ENCODE measurements at places on chromosomes 16 and 17.

DNA sequence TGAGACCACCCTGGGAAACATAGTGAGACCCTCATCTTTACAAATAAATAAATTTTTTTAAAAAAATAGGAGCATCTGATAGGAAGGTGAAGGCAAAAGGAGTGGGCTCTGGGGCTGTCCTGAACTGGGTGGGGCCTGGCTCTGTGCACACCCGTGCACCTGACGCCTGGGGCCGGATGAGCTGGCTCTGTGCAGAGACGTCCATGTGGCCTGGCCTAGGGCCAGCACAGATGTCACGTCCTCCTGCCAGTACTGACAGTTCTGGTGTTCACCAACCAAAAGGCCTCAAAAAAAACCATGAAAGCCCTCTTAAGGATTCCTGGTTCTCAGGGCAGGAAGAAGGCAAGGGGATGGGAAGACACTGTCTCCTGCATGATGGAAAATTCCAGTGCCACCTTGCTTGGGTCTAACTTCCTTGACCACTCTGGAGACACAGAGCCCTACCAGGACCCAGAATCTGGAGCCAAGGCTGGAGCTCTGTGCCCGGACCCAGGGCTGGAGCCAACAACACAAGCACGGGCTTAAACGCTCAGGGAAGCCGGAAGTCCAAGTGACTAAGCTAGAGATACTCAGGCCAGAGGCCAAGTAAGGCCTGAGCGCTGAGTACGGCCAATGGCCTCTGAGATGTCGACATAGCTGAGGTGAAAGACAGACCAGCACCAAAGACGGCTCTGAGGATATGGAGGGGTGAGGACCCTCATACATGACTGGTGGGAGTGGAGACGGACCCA, 32.9 kb downstream of the COPRS start:
- no peak for DNase-seq

GRCh38 chr17:76678330-76678729, 32.4 kb downstream of the MXRA7 start:
- DNase-seq: no peak

DNA sequence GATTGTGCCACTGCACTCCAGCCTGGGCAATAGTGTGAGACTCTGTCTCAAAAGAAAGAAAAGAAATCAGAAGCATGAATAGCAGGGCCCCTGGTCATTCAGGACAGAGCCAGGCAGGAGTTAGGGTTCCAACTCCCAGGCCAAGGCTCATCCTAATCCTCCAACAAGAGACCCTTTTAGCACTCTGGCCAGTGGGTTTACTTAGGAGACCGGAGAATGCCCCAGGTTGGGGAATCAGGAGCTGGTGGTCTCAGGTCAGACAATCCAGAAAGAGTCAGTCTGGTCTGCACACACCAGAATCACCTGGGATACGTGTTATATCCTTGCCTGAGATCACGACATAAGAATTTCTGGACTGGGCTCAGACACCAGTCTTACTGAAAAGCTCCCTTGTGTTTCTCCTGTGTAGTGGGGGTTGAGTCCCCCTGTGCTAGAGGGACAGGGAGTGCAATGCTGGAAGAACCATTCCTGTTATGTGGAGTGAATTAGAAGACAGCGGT, 48.7 kb downstream of the CCDC42 start:
- DNase-seq: no peak

DNA sequence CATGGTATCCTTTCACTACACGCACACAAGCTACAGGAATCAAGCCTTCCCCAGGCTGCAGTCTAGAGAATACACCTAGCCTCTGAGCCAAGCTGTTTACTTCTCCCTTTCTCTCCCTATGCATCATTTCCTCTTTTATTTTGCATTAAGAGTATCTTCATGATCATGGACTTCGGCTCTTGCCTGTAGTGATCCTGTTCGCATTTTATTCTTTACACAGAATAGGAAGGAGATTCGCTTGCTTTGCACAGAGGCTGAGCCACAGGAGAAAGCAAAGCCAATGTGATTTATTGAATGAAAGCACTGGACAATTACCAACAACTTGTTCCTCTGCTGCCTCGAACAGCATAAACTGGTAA, 172.7 kb downstream of the ANKFN1 start:
- no peak for DNase-seq

DNA sequence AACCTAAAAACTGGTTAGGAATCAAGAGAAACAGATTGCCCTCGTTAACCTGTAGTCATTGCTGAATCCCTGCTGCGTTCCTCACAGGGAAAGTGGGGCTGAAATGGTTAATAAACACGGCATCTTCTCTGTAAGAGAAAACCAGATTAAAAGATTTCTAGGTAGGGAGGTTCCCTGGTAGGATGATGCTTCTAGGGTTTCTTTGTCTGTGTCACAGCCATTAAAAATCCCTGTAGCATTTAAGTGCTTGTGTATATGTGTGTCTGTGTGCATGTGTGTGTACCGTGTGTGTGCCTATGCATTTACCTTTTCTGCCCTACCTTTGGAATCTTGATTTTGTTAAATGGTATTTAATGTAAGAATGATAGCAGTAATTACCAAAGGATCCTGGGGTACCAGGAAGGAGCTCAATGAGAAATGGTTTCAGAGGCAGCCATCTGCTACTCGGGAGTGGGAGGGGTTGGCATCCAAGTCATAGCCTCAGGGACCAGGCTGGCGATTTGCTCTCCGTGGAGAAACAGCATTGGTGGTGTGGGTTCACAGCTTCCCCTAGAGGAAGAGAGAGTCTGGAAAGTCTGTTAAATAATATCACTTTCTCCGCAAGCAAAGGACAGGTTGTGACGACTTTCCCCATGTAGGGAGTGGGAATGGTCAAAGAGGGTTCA, 177.1 kb downstream of the HS3ST4 start:
- DNase-seq: no peak

- no peak for DNase-seq
Observed at GRCh38 chr16:72132726-72133125, 39.1 kb downstream of the DHX38 start.

DNA sequence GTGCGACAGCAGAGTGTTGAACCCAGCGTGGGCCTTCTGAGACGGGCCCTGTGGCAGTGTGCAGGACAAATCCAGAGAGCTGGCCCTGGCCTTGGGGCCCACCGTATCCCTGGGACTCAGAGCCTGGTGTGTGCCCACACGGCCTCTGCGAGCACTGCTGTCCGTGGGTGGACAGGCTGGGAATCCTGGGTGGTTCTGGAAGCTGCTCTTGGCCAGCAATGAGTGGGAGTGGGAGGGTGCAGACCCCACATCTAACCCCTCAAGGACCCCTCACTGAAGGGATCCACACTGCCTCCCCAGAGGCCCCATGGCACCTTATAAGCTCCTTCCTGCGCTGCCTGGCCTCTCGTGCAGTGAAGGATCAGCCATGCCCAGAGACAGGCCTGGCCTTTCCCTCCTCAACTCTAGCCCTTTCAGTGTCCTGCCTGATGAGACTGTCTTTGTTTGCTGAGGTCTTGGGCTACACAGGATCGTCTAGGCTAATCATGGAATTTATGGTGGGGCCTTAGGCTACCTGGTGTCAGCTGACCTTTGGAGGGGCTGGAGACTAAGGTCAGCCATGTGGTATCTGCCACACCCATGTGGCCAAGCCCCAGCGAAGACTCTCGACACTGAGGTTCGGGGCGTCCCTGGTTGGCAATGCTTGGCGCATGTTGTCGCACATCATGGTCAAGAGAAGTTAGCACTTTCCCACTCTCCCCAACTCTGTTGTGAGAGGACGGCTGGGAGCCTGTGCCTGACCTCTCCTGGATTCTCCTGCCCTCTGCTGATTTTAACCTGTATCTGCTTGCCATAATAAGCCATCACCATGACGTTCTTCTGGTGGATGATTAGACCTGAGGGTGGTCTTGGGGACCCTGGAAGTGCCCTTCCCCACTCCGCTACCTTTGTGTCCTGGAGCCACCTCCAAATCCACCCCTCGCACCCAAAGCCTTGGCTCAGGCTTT, 16.4 kb upstream of the GINS2 start:
- DNase-seq: no peak

- no peak for DNase-seq
Observed at GRCh38 chr17:38352245-38353085, 821 bp downstream of the SOCS7 start.

DNA sequence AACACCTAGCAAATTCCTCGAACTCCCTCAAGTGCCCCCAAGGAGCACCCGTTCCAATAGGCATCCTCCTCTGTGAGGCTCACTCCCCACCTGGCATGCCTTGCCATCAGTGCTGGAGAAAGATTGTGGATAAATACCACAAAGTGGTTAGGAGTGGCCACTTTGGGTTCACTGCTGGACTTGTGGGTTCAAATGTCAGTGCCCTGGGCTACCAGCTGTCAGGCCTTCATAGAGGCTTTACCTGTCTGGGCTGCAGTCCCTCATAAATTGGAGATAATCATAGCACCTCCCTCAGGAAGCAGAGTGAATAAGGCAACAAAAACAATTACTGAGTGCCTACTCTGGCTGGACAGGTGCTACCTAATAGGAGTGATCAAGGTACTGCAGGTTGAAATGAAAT, 1.5 kb upstream of the SYT17 start:
- DNase-seq: no peak

DNA sequence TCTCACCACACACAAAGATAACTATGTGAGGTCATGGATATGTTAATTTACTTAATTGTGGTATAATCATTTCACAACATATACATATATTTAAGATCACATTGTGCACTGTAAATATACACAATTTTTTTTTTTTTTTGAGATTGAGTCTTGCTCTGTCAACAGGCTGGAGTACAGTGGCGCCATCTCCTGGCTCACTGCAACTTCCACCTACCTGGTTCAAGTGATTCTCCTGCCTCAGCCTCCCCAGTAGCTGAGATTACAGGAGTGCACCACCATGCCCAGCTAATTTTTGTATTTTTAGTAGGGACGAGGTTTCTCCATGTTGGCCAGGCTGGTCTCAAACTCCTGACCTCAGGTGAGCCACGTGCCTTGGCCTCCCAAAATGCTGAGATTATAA, 11.5 kb upstream of the PRSS54 start:
- DNase-seq: no peak

GRCh38 chr17:6092182-6092902, 22.2 kb downstream of the WSCD1 start:
- no peak for DNase-seq

GRCh38 chr16:78844682-78845081, 745.2 kb downstream of the WWOX start:
- no peak for DNase-seq

- DNase-seq: no peak
Observed at GRCh38 chr16:2364638-2365210, 24.2 kb upstream of the ABCA3 start.

DNA sequence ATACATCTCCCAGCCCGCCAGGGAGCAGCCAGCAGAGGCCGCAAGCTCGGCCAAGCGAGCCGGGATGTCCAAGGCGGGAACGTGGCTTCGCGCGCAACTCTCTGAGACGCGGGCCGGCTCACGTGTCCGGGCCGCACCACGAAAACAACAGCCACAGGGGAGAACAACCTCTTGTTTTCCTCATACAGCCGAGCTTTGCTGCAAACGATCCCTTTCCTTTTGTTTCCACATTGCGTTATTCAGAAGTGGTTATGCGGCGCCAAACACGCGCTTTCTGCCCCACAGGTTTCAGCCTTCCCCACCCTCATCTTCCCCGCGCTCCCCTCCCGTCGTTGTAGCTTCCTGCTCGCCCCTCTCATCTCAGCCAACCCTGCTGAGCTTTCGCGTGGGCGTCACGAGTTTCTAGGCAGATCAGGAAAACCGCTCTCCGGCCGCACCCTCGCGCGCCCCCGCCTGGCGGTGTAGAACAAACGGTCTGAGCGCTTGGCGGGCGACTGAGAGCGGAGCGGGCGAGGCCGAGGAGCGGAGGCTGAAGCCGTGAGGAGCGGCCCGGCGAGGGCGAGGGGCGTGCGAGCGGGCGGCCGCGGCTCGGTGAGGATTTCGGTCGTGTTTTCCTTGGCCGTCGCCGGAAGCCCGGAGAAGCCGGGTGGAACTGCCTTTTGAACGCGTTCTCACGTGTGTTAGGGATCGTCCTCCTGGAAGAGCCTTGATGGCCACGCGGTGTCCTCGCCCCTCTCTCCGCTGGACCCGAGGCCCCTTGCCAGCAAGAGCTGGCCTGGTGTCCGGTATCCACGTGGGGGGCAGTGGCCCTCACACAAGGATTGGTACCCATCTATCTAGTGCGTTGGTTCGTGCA, 6.6 kb upstream of the SMARCD2 start:
- DNase-seq: no peak

All from NCI-H1092 (cell line).